PC-3 (cell line): ENCODE measurements at places on chromosomes 2 and 18. TPM values are rescaled to one million over a fixed set of nuclear protein-coding genes. Genes with fewer than 3 reads are reported as not detected.

Gene GMCL1
- total RNA-seq = 12.7 TPM in 2 replicates

Gene REG1B
- total RNA-seq = not detected in 2 replicates

Gene KIF3C
- total RNA-seq = 12.8 and 20.1 TPM in 2 replicates

Gene CAPN14
- total RNA-seq = 0.35 TPM in 1 of 2 replicates, not detected in the other

Gene GALR1
- total RNA-seq = not detected in 2 replicates
